Fibroblast of skin of abdomen (primary cell): ENCODE measurements at places on chromosomes 11 and 22.

GRCh38 chr11:8063324-8063723, 17.7 kb upstream of the TUB start:
- peak; percentile 73 for DNase-seq

DNA sequence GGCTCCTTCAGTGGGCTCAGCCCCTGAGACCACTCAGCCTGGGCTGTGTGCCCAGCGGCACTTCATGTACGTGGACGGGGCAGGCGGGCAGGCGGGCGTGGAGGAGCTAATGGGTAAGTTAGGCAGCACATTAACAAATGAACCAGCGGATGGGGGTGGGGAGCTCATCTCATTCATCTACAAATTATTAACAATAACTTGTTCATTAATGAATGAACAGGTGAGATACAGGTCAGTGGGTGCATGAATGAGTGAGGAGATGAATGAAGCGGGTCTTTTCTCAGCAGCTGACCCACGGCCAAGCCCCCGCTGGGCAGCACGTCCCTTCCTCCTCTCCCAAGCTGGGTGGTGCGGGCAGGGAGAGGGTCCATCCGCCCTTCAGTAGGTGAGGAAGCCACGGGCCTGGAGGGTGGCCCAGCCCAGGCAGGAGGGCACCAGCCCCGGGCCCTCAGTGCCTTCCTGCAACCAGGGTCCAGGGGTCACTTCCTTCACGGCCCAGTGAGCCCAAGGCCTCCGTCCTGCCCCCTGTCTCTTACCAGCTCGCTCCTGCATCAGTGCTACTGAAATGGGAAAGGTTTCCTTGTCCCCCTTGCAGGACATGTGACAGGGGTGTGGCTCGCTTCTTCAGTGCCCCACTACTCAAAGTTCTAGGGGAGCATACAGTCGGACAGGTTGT, 60.5 kb upstream of the KCNQ1OT1 start:
- no peak for DNase-seq

- DNase-seq = no peak
Measured at GRCh38 chr22:48112687-48113521, 1350.5 kb downstream of the TBC1D22A start.

DNA sequence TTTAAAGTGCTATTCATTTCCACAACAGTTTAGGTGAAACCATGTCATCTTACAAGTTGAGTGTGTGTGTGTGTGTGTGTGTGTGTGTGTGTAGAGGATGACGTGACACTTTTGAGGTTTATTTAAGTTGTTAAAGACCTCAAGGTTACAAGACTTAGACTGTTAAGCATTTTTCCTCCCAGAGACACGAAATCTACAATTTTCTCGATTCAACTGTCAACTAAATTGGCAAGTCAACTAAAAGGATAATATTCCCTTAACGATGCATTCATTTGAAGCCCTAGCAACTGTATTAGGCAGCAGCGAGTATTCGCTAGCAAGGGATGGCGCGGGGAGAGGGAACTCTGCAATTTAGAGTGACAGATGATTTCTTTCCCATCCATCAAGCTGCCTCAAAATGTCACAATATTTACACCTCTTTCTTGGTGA, 17.6 kb upstream of the BDNF start:
- no peak for DNase-seq

- peak; percentile 56 for DNase-seq
Measured at GRCh38 chr11:71936825-71937224, 8.0 kb downstream of the RNF121 start.

- peak; percentile 53 for DNase-seq
Measured at GRCh38 chr11:17921659-17922415, 91.0 kb downstream of the SERGEF start.

- peak; percentile 40 for DNase-seq
Measured at GRCh38 chr11:86570020-86570419, 102.4 kb downstream of the ME3 start.

GRCh38 chr11:69634590-69634989, 6.4 kb upstream of the CCND1 start:
- no peak for DNase-seq

DNA sequence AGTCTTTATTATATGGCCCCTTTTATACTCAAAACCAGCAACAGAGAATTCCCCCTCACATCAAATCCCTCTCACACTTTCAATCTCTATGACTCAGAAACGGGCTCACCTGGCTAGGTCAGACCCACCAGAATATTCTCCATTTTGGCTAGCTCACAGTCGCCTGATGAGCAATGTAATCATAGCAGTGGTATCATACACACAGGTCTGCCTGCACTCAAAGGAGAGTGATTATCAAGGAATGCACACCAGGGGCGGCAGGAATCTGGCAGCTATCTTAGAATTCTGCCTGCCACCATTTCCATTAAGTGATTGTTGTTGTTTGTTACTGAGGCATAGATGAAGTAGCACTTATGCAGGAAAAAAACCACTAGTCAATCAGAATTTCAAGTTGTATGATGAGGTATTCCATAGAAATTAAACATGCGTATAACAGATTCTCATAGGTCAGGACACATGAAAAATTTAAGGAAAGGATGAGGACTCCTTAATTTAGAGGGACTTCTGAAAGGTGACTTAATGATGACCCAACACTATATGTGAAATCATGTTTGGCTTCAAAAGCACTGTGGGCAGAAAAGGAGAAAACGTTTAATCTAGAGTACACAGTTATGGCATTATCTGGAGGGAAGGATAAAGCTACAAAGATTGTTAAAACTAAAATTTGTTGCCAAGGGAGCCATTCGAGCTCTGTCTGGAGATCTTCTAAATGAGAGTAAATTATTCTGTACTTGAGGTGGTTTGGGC, 185.8 kb upstream of the DDI1 start:
- DNase-seq = no peak

GRCh38 chr11:45379162-45379863, 93.2 kb upstream of the SYT13 start:
- DNase-seq = no peak

- no peak for DNase-seq
Measured at GRCh38 chr11:77090046-77090372, 12.6 kb upstream of the OMP start.

DNA sequence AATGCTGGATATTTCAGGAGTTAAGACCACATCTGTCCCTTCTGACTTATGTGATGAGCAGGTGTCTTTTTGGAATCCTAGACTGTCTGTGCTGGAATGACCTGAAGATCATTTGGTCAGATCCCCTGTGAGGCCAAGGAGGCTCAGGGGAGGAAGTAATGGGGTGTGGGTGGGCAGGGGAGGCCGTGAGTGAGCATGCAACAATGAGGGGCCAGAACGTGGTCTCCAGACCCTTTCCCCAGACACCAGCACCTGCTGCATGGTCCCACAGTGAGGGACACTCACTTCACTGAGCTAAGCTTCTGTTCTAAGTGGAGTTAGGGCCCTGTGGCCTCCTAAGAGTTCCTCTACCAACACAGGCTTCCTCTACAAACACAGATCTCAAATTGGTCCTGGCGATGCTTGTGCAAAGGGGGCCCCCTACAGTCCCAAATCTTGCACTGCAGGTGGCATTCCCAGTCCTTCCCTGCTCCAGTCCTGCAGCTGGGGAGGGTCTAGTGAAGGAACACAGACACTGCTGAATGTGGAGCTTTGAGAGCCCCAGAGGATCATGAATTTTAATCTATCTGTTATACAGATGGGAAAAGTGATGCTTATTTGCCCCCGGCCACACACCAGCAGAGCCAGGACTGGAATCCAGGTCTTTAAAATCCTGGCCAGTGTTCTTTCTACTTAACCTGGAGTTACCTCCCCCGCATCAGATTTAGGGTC, 7.4 kb downstream of the USP2 start:
- peak; percentile 67 for DNase-seq
